NCI-H526 treated with DMSO at 0.1 percent for 48 hours (cell line): ENCODE measurements at places on chromosomes 12 and 14.

DNA sequence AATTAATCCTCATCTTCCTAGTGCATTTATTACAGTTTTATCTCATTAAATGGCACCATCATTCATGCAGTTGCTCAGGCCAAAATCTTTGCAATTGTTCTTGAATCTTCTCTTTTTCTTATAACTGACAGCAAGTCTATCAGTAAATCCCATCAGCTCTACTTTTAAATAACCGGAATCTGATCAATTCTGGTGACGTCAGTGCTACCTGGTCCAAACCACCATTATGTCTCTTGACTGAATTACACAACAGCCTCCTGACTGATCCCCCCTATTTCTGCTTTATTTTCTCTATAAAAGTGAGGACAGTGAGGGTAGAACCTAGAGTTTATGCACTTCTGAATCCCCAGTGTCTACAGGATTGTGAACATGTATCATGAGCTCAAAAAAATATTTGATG, 787.4 kb downstream of the AACS start:
- no peak for DNase-seq

DNA sequence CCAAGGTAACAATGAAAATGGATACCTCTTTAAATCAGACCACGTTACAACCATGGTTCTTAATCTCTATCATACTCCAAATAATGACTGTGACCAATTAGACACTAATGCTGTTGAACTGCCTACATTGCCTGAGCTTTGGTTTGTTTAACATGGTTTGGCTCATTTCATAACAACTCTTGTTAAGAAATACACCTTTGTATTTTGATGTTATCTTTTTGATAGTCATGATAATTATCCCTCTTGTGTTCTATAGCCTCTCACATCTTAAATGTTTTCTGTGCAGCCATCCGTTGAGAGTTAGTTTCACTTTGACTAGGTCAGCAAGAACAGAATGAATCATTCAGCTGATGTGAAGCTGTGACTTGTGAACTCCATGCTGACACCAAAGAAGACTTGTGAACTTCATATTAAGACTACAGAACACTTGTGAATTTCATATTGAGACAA, 75.5 kb upstream of the RERGL start:
- no peak for DNase-seq

- no peak for DNase-seq
These were observed 256.1 kb downstream of the NAV3 start for GRCh38 chr12:78086553-78087362.

DNA sequence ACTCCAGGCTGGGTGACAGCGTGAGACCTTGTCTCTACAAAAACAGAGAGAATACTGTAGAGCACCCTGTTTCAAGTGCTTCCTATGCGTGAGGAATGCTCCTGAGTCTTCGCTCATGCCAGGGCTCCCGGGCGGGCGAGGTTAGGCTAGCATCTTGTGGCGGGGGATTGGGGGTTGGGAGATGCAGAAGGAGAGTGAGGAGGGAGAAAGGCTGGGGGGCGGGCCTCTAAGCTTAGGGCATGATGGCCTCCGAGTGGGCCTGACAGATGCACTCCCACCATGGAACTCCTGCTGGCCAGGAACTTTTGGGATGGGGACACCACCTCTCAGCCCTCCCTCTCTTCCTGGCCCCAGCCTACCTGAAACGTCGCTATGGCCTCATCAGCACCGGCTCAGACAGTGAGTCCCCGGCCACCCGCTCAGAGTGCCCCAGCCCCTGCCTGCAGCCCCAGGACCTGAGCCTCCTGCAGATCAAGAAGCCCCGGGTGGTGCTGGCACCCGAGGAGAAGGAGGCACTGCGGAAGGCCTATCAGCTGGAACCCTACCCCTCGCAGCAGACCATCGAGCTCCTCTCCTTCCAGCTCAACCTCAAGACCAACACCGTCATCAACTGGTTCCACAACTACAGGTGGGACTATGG, 27.3 kb downstream of the PHETA1 start:
- no peak for DNase-seq

GRCh38 chr14:32345311-32345791, 16.3 kb downstream of the AKAP6 start:
- no peak for DNase-seq

DNA sequence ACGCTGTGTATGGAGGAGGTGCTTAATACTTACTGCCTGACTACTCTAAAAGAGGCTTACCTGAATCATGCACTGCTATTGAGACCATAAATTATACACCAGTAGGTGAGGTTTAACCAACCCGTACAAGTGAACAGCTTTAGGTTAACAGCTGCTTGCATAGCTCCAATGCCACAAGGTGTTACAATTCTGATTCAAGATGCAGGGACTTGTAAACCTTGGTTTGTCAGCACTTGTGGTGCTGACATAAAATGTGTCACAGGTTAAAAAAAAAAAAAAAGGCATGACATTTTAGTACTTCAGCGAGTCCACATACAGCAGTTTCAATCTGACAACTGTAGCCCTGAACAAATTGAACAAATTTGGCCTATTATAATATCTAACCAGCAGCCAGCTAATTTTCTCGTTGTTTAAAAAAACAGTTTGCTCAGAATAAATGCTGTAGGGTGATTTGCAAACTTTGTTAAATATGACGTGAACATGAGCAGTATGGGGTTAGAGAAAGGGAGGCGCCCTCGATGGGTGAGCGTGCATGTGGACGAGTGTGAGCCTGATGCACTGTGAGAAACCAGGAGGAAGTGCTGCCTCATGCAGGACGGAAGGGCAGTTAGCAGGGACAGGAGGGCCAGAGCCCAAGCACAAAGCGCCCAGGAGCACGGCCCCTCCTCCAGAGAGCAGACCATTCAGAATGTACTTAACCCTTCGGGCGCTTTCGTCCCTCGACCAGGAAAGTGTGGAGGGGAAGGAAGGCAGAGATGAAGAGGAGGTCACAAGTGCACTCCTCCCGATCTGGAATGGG, 44.7 kb downstream of the TCHP start:
- no peak for DNase-seq

GRCh38 chr12:124391340-124392261, 96.7 kb downstream of the RFLNA start:
- no peak for DNase-seq

GRCh38 chr14:90553921-90554336, 157.1 kb downstream of the CALM1 start:
- no peak for DNase-seq

- no peak for DNase-seq
These were observed 452.8 kb downstream of the AACS start for GRCh38 chr12:125518074-125518473.

- no peak for DNase-seq
These were observed 24.5 kb upstream of the PAWR start for GRCh38 chr12:79715308-79715707.

DNA sequence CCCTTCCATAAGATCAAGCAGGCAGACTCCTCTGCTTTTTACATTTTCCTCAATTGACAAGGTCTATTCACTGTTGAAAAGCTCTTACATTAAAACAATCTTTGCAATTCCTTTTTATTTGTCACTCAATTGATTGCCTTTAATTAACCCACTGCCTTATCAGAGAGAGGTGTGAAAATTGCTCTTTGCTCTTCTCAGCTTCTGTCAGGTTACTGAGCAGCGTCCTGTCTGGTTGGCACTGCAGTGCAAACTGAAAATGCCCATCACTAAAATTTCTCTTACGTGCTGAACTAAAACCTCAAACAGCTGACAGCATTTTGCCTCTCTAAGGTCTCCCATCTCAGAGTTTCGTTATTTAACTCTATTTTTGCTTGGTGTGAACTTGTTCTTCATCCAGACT, 504.1 kb upstream of the ATXN7L3B start:
- no peak for DNase-seq
